Putamen (tissue), 1 donor: ENCODE measurements at places on chromosomes 2 and 18.

GRCh38 chr2:15180379-15180778 lies 380.8 kb downstream of the NBAS start:
- DNase-seq: no peak

- DNase-seq: no peak
Observed at GRCh38 chr2:45712570-45712969, 61.1 kb downstream of the PRKCE start.

DNA sequence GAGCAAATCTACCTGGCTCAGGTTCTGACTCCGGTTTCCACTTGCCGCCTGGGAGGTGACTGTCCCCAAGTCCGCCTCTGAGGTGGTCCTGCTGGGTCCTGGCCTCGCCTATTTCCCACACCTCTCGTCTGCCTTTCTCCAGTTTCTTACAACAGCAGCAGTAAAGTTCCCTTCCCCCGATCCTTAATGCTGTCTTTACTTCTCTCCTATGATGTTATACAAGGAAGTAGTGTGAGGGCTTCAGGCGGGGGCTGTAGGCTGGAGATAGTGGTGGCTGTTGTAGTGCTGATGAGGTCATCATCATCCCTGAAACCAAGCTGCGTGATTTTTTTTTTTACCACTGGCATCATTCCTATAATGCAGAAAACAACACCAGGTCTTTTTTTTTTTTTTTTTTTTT lies 18.9 kb downstream of the TGIF1 start:
- DNase-seq: no peak

DNA sequence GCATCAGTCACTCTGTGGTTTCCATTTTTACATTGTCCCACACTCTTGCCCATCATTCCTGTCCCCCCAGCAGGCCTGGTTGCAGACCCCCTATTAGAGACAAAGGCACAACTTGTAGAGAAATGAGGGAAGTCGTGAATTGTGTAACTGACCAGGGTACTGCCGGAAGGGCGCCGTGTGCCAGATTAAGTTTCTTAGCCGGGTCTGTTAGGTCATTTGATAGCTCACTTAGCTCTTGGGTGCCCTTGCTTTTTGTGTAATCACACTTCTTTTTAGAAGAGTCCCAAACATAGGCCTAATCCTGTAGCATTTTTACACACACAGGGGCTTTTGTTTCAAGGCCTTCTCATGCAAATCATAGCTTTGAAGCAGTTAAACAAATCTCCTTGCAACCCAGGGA lies 87.2 kb downstream of the CTAGE1 start:
- no peak for DNase-seq

DNA sequence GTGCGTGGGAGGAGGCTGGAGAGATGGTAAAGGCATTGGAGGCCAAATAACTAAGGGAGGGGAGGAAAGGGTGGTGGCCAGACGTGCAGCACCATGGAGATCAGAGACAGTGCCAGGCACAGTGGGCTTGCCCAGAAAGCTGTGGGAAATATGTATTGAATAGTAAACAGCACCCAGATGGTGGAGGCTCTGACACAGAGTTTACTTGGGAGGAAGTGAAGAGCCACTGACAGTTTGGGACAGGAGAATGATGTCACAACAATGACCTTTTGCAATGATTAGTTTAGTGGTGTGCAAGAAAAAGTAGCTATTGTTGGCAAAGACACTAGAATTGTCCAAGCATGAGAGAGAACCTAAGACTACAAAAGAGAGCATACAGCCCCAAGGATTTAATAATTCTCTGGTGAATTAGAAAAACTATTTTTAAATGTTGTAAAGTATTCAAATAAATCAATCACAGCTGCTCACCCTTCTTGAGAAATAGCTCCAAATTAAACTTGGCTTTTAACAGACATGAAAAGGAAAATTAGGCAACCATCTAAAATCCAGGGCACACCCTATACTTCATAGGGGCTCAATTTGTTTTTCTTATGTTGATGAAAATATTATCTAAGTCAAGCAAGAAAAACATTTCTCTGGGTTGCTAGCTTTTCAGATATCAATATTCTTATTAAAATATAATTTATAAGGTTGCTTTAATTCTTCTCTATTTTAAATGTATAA lies 458.7 kb upstream of the HNRNPA3 start:
- no peak for DNase-seq

DNA sequence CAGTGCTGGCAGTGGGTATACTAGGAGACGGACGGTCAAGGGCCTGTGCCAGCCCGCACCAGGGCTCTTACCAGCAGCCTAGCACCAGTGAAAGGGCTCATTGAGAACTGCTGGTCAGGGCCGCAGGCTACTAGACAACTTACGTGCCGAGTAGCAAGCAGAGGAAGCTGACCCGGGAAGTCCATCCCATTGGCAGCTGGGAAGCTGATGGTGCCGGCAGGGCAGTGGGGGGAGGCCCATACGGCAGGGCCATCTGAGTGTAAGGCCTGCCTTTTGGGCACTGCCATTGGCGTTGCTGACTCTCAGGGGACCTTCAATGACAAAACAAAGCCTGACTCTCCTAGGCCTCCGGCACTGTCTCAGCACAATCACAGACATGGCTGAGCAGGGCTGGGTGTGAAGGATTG lies 20.6 kb downstream of the EFR3B start:
- peak; percentile 97 for DNase-seq

DNA sequence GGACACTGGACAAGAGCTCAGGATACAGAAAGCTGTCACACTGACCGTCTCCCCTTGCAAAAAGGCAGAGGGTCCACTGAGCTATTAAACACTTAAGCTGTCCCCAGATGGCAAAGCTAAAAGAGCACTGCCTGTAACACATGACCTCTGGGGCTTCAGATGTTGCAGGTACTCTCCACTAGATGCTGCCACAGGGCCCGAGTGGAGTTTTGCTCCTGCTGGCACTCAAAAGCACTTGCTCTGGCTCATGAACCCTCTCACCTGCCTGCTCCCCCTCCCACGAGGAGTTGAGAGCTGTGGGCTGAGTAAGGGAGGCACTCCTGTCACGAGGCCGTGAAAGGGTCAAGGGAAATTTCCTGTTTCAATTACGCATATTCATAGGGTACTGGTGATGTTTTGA lies 227.9 kb downstream of the PRKCE start:
- DNase-seq: no peak

- no peak for DNase-seq
Observed at GRCh38 chr2:10160203-10160955, 37.8 kb downstream of the RRM2 start.

- DNase-seq: no peak
Observed at GRCh38 chr2:109428841-109429566, 184.8 kb downstream of the SEPTIN10 start.

- no peak for DNase-seq
Observed at GRCh38 chr2:43675646-43676321, 445 bp downstream of the C1GALT1C1L start.

DNA sequence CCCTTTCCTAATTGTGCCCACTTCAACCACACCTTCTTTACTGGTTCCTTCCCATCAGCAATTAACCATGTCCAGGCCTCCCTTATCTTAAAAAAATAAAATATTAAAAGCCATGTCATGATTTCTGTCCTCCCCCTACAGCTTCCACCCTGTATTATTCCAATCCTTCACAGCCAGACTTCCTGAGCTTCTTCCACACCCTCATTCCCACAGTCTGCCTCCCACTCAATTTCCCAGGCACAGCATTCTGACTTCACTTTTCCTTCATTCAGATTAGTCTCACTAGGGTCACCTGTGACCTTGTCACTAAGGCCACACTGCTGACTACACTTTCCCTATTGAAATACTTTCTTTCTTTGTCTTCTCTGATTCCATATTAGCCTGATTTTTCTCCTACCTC lies 159.4 kb downstream of the DIS3L2 start:
- DNase-seq: no peak
